ENCODE measurements at places on chromosomes 6 and 20. TPM values are rescaled to one million over a fixed set of nuclear protein-coding genes. Genes with fewer than 3 reads are reported as not detected.

The PXDC1 gene
- total RNA-seq = 9.1 TPM

The ANKRD66 gene
- 0.25 TPM for total RNA-seq

The POPDC3 gene
- 7.4 TPM for total RNA-seq

The SLC17A2 gene
- total RNA-seq = not detected

The DNAH8 gene
- under 0.01 TPM for total RNA-seq

The BMP5 gene
- 2.7 TPM for total RNA-seq

The SFTA2 gene
- total RNA-seq = not detected

The SEMG1 gene
- not detected for total RNA-seq

The PBOV1 gene
- not detected for total RNA-seq

The ZSCAN23 gene
- total RNA-seq = 10.8 TPM

The ERVFRD-1 gene
- total RNA-seq = not detected

The ENPP4 gene
- total RNA-seq = 22.1 TPM
